ENCODE measurements at places on chromosomes 16 and 17.

DNA sequence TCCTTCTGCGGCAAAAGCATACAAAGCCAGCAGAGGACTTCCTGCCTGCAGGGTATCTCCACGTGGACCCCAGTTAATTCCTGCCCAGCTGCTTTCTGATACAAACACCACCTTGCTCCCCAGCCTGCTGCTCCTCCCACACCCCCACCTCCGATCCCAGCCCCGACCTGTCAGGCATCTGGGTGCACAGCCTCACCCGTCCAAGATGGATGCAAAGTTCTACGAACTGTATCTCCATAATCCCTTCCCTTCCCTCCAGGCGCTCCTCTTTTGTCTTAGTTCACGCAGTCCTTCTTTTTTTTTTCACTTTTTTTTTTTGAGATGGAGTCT, 15.6 kb upstream of the FOXJ1 start:
- DNase-seq, result no peak

DNA sequence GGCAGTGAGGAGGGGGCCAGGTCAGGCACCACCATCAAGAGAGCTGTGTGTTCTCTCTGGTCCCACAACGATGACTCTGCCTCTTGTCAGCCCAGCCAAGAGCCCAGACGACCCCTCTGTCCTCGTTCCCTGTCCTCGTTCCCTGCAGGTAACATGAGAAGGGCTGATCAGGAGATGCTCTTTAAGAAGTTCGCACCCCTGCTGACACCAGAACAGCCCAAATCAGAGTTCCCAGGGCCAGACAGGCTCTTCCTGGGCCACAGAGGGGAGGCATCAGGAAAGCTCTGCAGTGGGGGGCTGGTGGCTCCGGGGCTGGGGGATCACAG, 13.5 kb upstream of the DNAI2 start:
- no peak for DNase-seq

GRCh38 chr17:15649861-15650421, 30.4 kb upstream of the FBXW10B start:
- no peak for DNase-seq

- peak; percentile 83 for DNase-seq
Observed at GRCh38 chr17:81101614-81102306, 63.5 kb upstream of the PVALEF start.

- no peak for DNase-seq
Observed at GRCh38 chr17:49887086-49887743, 39.3 kb upstream of the TAC4 start.

DNA sequence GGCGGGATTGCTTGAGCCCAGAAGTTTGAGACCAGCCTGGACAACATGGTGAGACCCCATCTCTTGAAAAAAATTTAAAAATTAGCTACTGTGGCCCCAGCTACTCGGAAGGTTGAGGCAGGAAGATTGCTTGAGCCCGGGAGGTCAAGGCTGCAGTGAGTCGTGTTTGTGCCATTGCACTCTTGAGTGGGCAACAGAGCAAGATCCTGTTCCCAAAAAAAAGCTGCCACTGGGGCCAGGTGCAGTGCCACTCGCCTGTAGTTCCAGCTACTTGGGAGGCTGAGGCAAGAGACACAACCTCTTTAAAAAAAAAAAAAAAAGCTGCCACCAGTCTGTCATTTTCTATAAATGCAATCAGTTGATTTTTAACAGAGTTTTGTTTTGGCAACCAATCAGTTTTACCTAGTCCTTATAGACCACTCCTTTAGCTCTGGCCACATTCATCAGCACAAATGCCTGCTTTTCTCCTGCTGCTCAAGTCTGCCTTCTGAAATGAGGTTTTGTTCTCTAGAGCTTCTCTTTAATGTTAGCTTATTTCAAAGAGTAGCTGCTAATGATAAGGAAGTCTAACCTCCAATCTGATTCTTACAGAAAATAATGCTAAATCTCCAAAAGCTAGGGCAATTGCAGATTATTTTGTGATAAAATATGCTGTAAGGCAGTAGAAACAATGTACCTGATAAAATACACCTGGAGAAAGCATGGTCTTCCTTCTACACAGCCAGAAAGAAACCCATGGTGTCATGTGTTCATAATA, 64.8 kb downstream of the TUBD1 start:
- no peak for DNase-seq

DNA sequence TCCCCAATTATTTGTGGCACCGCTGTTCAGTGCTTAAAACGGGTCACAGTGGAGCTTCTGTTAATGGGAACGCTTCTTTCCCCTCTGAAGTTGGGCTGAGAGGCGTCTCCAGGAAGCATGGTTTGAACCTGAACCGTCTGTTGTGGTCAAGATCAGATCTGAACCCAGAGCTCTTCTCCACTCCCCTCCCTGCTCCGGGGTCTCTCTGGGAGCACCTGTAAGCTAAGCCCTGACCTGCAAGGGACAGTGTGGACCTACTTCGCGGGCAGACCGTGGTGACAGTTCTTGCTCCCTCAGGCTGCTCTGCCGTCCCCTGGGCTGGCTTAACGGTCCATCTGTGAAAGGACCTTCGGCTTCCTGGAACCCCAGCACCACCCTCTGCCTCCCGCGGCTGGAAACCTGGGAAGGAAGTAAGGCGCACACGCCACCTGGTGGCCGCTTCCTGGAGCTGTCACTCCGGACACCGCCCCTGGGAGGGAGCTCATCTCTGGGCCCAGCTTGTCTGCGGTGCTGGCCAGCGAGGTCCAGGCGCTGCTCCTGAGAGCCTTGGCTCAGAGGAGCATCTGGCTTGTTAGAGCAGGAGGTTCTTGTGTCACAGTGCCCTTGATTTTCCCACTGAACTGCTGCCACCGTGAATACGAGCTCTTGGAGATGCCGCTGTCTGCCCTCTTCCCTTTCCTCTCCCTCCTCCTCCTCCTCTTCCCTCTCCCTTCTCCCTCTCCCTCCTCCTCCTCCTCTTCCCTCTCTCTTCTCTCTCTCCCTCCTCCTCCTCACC, 518.5 kb upstream of the EEF2KMT start:
- peak; percentile 2 for DNase-seq

DNA sequence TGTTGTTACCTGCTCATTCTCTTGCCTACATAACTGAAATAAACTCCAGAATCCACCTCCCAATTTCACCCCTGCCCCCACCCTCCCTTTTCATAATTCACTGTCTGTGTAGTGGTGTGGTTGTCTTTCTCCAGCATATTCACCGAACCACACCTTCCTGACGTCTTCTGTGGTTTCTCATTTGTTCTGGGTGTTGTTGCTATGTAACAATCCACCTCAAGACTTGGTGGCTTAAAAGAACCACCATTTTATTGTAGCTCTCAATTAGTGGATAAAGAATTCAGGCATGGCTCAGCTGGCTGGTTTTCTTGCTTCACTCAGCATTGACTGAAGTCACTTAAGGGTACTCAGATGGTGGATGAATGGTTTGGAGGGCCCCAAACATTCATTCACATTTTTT, 229.8 kb downstream of the MAF start:
- DNase-seq, result no peak

DNA sequence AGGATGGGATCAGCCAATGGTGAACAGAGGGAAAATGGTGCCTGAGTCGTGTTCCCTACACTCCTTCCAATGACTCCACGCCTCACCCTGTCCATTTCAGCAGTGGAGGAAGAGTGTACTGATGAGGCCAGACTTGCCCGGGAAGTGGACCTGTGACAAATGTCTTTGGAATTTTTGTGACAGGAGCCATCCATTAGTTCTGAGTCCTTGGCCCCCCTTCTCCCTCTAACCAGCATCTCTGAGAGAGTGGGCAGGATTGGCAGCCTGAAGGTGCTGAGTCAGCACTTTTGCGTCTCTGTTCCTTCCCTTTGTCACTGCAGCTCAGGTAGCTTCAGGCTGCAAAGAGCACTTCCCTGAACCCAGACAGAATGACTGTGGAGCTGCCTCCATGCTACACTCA, 30.8 kb downstream of the BEAN1 start:
- no peak for DNase-seq

- no peak for DNase-seq
Observed at GRCh38 chr17:56540836-56541235, 52.7 kb upstream of the NOG start.

DNA sequence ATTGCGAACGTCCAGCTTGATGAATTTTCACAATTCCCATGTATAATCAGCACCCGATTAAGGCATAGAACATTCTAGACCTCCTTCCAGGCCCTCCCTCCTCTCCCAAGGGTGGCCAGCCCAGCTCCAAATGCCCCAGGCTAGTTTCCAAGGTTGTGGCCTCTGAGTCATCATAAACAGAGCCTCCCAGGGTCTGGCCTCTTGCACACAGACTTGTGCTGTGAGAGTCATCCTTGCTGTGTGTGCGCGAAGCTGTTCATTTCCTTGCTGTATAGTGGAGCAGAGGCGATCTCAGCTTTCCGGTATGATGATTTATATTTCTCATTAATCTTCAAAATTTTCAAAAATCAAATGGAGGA, 20.5 kb upstream of the JPH3 start:
- DNase-seq, result no peak

DNA sequence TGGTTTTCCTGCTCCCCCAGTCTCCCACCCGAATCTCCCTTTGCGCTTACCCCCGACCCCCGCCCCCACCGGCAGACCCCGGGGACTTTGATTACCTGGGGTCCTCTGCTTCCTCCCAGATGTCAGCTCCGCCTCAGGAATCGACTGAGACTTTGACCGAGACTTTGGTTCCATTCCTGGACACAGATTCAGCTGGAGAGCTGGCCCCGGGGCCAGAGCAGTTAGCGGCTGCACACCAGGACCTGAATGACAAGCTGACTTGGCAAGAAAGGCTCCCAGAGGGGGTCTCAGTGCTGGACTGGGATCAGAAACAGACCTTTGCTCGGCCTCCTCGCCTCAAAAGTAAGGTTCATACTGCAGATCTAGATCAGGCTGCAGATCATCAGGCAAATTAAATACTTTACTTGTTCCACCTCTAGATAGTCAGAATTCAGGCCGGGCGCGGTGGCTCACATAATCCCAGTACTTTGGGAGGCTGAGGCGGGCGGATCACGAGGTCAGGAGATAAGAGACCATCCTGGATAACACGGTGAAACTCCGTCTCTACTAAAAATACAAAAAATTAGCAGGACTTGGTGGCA, 60.3 kb upstream of the FBXO47 start:
- no peak for DNase-seq

DNA sequence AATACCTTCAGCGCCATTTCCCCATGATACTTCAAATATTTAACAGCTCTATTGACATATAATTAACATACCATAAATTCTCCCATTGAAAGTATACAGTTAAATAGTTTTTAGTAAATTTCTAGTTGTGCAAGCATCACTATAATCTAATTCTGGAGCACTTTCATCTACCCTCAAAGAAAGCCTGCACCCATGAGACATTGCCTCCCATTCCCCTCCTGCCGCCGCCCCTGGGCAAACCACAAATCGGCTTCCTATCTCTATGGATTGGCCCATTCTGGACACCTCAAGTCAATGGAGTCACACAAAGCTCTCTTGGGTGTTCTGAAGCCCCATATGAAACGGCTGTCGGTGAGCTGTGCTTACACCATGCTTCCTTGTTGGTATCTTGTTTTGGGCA, 77.3 kb upstream of the CBX4 start:
- DNase-seq, result no peak

DNA sequence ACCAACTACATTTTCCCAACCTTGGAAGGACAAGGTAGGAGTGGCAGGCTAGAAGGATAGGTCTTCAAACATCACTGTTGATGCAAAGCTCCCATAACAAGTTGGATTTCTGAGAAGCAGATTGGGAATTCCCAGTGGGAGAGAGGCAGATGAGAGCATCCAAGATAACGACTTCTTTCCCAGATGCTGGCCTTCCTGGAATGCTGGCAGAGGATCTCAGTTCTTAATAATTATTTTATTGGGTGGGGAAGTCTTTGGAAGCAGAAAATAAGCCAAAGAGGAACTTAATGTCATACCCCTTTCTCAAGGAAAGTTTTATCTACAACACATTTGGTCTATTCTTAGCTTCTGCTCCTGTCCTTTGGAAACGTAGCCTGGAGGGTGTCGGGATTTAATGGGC, 64.5 kb downstream of the MPRIP start:
- no peak for DNase-seq

DNA sequence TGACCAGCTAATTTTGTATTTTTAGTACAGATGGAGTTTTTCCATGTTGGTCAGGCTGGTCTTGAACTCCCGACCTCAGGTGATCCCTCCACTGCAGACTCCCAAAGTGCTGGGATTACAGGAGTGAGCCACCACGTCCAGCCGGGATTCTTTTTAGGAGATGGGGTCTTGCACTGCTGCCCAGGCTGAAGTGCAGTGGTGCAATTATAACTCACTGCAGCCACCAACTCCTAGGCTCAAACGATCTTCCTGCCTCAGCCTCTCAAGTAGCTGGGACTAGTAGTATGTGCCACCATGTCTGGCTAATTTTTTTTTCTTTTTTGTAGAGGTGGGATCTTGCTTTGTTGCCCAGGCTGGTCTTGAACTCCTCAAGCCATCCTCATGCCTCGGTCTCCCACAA, 56.4 kb upstream of the MGAT5B start:
- no peak for DNase-seq

- DNase-seq, result no peak
Observed at GRCh38 chr16:81756615-81757356, 22.3 kb upstream of the PLCG2 start.

GRCh38 chr17:51709694-51710633, 448.6 kb downstream of the CA10 start:
- no peak for DNase-seq

DNA sequence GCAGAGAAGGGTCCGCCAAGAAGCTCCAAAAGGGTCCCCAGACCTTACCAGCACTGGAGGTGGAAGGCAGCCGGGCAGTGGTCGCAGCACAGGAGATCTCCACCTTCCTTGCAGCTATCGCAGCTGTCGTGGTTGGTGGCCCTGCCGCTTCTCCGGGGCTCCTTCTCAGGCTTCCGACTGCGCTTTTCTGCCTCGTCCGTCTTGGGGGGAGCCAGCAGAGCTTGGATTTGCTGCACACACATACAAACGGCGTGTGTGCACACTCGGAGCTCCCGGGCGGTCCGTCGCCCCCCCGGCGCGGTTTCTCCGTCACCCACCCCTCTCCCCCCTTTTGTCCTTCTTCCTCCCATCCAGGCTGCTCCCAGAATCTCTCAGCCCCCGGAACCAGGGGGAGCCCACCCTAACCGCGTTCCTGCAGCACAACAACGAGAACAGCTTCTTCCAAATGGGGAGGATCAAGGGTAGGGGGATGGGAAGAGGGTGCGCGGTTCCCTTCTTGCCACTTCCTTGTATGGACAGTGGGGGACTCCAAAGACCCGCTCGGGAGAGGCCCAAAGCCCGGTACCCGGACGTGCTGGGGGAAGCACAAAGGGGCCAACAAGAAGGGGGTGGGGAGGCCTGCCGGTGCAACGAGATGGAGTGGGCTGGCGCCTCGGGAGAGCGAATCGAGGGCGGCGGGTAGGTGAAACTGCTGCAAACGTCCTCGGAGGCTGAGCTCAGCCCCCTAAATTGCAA, 1.1 kb downstream of the PHF12 start:
- peak; percentile 42 for DNase-seq

GRCh38 chr17:10127819-10128425, 70.5 kb downstream of the GAS7 start:
- no peak for DNase-seq
